NCI-H446 treated with DMSO at 0.1 percent for 48 hours (cell line): ENCODE measurements at places on chromosomes 11 and 22.

- DNase-seq: no peak
These were observed 1513.6 kb downstream of the BRD1 start for GRCh38 chr22:48314073-48314472.

GRCh38 chr11:62536301-62536957 is 10.2 kb downstream of the AHNAK start:
- no peak for DNase-seq

DNA sequence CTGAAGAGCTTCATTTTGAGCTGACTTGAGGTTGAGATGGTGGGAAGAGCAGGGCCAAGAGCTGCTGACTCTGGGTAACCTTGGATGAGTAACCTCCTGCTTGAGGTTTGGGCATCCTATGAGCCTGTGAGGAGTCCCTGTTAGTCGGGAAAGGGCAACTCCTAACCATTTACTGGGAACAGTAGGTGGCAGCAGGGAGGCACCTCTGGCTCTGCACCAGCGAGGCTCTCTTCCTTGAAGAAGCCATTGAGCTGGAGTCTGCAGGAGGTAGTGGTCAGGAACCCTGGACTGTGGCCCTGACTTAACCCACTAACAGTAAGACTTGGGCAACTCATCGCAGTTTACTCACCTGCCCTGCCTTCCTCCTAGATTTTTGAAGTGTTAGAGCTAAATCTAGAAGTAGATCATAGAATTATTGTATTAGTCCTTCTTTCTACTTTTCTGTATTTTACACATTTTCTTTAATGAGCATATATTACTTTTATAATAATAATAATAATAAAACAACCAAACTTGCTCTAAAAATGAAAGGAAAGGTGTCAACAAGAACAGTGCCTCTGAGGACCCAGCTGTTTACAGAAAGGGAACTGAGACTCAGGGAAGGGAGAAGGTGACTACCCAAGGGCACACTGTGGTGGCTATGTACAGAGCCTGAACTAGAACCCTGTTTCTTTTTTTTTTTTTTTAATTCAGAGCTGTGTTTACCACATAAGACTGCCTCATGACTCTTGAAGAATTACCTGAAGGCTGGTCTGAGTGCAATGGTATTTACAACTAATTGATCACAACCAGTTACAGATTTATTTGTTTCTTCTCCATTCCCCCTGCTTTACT is 47.5 kb downstream of the MEI1 start:
- DNase-seq: peak; percentile 39

- peak; percentile 43 for DNase-seq
These were observed 840.1 kb downstream of the JRKL start for GRCh38 chr11:97229936-97230335.

- DNase-seq: no peak
These were observed 100.6 kb downstream of the PHF21B start for GRCh38 chr22:44909241-44909640.

DNA sequence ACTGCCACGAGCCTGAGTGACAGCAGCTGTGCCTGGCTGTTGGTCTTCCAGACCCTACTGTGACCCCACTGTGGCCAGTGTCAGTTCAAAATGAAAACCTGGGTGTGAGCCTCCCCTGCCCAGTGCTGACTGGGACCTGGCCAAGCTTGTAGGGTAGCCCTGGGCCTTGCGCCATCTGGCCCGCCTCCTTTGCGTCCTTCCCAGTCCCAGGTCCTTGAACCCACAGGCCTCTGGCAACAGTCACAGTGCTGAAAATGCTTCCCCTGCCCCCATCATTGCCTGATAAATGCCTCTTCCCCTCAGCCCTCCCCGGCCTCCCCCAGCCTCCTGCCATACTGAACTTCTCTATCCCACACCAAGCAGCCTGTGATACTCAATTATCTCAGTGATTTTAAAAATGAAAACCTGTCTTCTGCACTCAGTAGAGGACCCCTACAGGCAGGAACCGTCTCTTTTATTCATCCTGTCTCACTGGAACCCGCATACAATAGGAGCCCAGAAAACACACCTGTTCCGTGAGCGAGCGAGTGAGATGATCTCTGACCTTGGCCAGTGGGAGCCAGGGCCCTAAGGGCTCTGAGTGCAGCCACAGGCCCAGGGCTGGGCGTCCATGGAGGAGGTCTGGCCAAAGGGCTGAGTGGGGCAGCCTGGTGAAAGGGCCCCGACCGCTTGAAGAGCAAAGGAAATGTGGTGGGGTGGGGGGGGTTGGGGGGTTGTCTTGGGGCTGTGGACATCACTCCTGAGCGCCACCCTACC is 49.7 kb upstream of the TTLL12 start:
- DNase-seq: no peak

DNA sequence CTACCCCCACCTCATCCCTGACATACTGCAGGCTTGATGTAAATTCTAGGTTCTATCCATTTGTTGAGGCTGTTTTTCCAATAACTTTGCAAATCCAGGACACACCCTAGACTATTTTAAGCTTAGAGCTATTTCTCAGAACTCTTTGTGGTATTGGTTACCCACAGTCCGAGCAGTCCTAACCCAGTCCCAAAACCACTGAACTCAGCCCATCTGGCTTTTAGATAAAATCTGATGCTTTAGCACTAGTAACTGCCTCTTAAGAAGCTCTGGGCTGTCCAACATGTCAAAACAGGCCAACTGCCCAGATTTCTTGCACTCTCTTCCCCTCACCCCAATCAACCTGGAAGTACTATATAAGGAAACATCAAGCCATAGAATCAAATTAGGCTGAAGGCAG is 344.4 kb upstream of the CADM1 start:
- no peak for DNase-seq

GRCh38 chr22:25199731-25200520 is at the start of gene CRYBB3:
Gene CRYBB3, plus strand, starts transcription at chr22:25199858. Its CDS starts 1,539 bp downstream, at chr22:25201397.
- DNase-seq: no peak

- DNase-seq: no peak
These were observed 4.9 kb downstream of the KCNQ1 start for GRCh38 chr11:2449548-2450320.

- no peak for DNase-seq
These were observed 33.6 kb upstream of the RELT start for GRCh38 chr11:73342633-73343032.

- DNase-seq: no peak
These were observed 283.1 kb upstream of the CCDC90B start for GRCh38 chr11:83569134-83569805.

GRCh38 chr11:46353698-46354097 is 6.4 kb downstream of the DGKZ start:
- peak; percentile 55 for DNase-seq

- DNase-seq: no peak
These were observed 1.3 kb downstream of the PACSIN2 start for GRCh38 chr22:43013355-43014315.

GRCh38 chr11:14784230-14784629 is 107.8 kb downstream of the CYP2R1 start:
- no peak for DNase-seq

GRCh38 chr11:97683733-97684132 is 1293.9 kb downstream of the JRKL start:
- DNase-seq: no peak

- no peak for DNase-seq
These were observed 75.7 kb upstream of the MYO18B start for GRCh38 chr22:25666308-25666707.

DNA sequence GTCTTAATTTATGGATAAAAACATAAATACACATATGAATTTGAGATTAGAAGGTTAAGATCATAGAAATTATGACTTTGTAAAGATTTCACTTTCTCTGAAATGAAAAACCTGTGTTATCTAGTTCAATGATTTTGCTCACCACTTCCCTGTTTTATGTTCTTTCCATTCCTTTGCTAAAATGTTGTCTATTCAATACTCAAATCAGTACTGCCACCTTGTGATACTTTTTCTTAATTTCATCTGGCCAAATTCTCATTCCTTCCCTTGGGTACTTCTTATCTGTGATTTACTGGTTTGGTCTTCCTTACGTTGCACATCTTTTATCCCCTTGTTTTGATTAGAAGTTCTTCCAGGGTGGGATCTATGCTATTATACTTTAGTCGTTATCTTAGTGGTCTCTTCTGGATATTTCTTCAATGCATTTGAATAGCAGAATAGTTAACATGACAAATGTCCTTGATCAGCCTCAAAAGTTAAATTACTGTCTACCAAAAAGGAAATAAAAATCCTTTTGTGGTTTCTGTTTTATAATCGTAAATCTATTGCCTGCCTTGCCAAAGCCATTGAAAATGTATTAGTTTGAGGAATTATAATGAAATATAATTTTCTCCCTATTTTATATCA is 197.0 kb downstream of the PGR start:
- peak; percentile 35 for DNase-seq

DNA sequence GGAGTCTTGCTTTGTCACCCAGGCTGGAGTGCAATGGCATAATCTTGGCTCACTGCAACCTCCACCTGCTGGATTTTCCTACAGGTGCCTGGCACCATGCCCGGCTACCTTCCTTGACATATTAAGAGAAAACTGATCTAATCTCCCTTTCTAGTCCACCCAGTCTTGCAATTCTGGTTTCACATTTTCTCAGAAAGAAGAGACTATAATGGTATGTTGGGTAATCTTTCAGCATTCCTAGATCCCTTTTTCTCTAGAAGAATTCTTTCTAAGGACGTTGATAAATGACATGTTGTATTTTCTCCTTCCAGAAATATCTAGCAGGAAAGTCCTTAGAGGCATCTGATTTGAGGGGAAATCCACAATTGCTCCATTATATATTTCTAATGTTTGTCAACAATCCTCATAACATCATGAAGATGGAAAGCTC is 10.4 kb upstream of the HSPA8 start:
- no peak for DNase-seq

DNA sequence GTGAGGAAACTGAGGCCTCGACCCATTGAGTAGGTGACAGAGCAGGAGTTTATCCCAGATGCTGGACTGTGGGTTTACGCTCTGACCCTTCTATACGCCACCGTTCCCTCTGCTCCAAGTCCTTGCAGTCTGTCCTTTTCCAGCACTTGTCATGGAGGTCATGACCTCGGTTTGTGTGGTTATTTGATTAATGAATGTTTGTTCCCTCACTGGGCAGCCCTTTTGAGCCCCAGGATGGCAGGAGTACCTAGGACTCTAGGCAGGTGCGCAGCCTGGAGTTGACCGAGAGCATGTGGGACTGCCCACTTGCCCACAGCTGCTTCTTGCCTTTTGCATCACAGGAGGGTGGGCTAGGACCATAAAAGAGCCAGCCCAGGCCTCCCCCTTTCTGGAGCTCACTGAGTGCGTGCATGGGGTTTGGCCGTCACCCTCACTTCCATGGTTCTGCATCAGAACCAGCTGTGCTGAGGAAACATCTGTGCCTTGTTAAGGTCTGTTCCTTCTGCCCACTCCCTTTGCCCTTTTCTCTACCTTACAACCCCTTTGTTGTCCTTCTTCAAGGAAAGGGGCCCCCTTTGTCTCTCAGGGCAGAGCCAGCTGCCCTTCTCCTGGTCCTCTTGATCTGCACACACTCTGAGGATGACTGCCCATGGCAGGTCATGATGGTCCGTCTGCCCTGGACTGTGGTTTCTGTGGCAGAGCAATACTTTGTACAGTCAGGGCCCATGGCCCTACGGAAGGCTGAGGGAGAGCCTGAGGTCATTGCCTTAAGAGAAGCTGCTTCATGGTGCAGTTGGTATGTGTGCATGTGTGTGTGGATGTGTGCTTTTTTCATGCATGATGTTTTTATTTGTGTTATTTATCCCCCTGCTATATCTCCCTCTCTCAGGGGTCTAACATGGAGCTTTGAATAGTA is 38.2 kb downstream of the BMAL1 start:
- DNase-seq: no peak
